ENCODE measurements at places on chromosomes 7 and 10. TPM values are rescaled to one million over a fixed set of nuclear protein-coding genes. Genes with fewer than 3 reads are reported as not detected.

TRIM50 gene
- not detected for total RNA-seq

ACTR3C gene
- total RNA-seq = 4.0 TPM

NUDT13 gene
- 1.2 TPM for total RNA-seq

PSMC2 gene
- 138 TPM for total RNA-seq

UNCX gene
- not detected for total RNA-seq

ANKRD61 gene
- 0.47 TPM for total RNA-seq

PRSS37 gene
- total RNA-seq = not detected

SCART1 gene
- 0.82 TPM for total RNA-seq

Measured in activated CD8-positive, alpha-beta memory T cell treated with anti-CD3 and anti-CD28 coated beads, Interleukin-2, amount 10 ng/mL, durations not matched to agents 7 days and 5 days (primary cell).